ENCODE measurements at places on chromosomes 7 and 10. TPM values are rescaled to one million over a fixed set of nuclear protein-coding genes. Genes with fewer than 3 reads are reported as not detected.
A peak's percentile ranks its signal among the peaks of the same experiment; 100 is the strongest.

GRCh38 chr7:55109404-55110167 lies 90.8 kb downstream of the EGFR start:
- H3K4me3 ChIP-seq, result peak overlapping the region; percentile 42
- no peaks in the 10 kb centered on the region for H3K36me3 ChIP-seq
- no peaks in the 10 kb centered on the region for H3K27me3 ChIP-seq
- no peak for DNase-seq

DNA sequence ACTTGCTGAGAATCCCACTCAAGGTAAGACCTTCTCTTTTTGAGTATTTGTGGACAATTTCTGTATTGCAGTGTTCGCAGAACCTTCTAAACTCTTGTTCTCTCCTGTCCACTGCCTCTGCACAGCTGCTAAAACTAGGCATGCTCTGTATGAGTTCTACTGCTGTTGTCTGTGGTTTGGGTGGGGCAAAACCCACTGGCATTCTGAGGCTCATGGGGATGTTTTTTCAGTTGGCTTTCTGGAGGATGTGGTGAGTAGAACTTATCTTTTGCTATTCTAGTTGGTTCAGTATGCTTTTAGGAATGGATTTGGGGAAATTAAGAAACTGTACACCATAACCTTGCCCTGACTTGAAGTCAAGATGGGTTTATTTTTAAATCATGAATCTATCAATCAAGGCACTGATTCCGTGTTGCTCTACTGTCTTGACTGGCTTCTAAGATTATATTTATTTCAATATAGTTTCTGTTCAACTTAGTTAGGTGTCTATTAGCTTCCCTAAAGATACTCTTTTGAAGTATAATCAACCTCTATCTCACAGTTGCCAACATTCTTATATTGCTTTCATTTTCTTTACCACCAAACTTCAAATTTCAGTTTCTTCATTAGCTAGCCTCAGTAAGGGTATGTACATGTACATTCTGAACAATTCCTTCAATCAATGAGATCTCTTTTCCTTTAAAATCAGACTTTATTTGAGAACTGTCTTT lies 25.0 kb upstream of the C1GALT1 start:
- no peak overlapping the region for H3K4me3 ChIP-seq
- no peaks in the 10 kb centered on the region for H3K4me1 ChIP-seq
- H3K27ac ChIP-seq, result no peak overlapping the region
- H3K36me3 ChIP-seq, result no peaks in the 10 kb centered on the region

The GNAT3 gene
- not detected for total RNA-seq

DNA sequence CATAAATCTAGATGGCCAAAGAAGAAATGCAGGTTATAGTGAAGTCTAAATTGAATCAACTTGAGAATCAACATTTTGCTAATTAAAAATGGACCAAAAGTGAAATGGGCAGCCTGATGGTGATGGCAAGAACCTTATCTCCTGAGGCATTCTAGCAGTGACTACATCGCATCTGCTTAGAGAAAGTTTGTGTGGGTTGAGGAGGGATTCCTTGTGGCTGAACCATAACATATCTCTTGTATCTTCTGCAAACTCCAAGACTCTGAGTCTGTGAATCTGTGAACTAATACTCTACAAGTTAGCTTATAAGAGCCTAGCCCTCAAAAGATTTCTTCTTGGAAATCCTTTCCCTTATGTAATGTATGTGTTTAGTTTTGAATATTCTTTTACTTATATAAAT lies 85.6 kb downstream of the PRKG1 start:
- no peak overlapping the region for H3K27ac ChIP-seq
- no peaks in the 10 kb centered on the region for H3K36me3 ChIP-seq
- no peaks in the 10 kb centered on the region for H3K27me3 ChIP-seq
- H3K4me1 ChIP-seq, result no peaks in the 10 kb centered on the region

GRCh38 chr10:57955076-57955475 lies 312.6 kb downstream of the IPMK start:
- no peak overlapping the region for H3K4me3 ChIP-seq
- no peak for DNase-seq
- no peaks in the 10 kb centered on the region for H3K4me1 ChIP-seq
- H3K36me3 ChIP-seq, result no peaks in the 10 kb centered on the region
- no peaks in the 10 kb centered on the region for H3K27me3 ChIP-seq

The AKR1D1 gene
- total RNA-seq, result not detected

DNA sequence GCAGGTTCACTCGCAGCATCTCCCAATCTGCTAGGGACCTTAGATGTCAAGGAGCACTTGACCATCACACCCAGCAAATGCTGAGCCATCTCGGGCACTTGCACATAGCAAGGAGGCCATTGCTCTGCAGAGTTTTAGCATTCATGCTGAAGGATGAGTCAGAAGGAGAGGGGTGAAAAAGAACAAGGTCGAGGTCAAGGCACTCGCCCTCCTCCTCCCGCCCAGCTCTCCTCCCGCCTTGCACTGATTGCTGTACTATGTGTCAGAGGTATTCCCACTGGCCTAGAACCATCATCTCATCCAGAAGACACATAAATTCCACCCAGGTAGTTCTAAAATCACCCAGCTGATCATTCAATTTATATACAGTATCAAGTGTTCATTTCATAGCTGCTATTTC lies 255.1 kb upstream of the SP4 start:
- H3K27me3 ChIP-seq, result no peaks in the 10 kb centered on the region
- H3K4me3 ChIP-seq, result no peak overlapping the region
- no peaks in the 10 kb centered on the region for H3K4me1 ChIP-seq
- H3K36me3 ChIP-seq, result no peaks in the 10 kb centered on the region
- no peak overlapping the region for H3K27ac ChIP-seq
- DNase-seq, result no peak

- DNase-seq, result no peak
- H3K4me3 ChIP-seq, result no peak overlapping the region
- H3K27me3 ChIP-seq, result no peaks in the 10 kb centered on the region
- H3K27ac ChIP-seq, result no peak overlapping the region
Observed at GRCh38 chr7:81632418-81632817, 137.4 kb downstream of the HGF start.

DNA sequence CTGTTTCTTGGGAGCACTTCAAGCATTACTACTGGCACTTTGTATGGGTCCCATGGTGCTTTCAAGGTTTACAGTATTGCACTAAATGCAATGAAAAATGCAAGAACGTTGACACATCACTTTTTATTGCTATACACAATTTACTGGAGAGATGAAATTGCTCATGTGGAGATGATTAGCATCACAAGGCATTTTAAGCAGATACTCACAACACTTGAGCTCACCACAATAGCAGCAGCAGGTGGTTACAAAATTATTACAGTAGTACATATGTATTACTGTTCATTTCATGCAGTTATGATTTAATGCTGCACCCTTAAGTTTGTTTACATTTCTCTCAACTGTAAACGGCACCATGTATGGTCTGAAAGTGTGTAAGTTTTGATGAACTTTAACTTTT lies 537.7 kb downstream of the GRM8 start:
- no peaks in the 10 kb centered on the region for H3K4me1 ChIP-seq
- no peak for DNase-seq
- H3K27me3 ChIP-seq, result no peaks in the 10 kb centered on the region
- no peaks in the 10 kb centered on the region for H3K36me3 ChIP-seq
- no peak overlapping the region for H3K27ac ChIP-seq
- no peak overlapping the region for H3K4me3 ChIP-seq

- no peaks in the 10 kb centered on the region for H3K4me1 ChIP-seq
- no peak for DNase-seq
- H3K27me3 ChIP-seq, result no peaks in the 10 kb centered on the region
- no peaks in the 10 kb centered on the region for H3K36me3 ChIP-seq
- H3K27ac ChIP-seq, result no peak overlapping the region
- H3K4me3 ChIP-seq, result no peak overlapping the region
Observed at GRCh38 chr10:47009215-47009838, 98.1 kb downstream of the PTPN20 start.

DNA sequence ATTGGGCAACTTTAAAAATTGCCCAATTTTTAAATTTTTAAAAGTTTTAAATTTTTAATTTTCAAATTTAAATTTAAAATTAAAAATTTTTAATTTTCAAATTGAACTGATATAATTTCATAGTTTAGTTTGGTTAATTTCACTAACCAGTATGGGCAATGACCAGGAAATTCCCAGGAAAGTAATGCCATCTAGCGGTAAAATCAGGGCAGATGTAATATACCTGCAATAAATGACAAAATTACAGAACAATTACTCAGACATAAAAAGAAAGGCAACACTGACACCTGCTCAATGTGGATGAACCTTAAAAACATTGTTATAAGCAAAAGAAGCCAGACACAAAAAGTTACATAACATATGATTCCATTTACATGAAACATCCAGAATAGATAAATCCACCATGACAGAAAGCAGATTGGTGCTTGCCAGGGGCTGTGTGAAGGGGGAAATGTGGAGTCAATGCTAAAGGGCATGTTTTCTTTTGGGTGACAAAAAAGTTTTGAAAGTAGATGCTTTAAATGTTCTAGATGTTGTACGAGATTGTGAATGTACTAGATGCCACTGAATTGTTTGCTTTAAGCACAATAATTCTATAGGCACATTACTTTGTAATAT lies 28.6 kb upstream of the SLC16A12 start:
- no peak overlapping the region for H3K27ac ChIP-seq
- H3K27me3 ChIP-seq, result no peaks in the 10 kb centered on the region
- no peak overlapping the region for H3K4me3 ChIP-seq
- H3K36me3 ChIP-seq, result no peaks in the 10 kb centered on the region
- DNase-seq, result no peak

GRCh38 chr10:74854610-74855009 lies 28.2 kb downstream of the KAT6B start:
- H3K4me3 ChIP-seq, result peak overlapping the region; percentile 14
- peaks cover 54% of the 10 kb centered on the region for H3K4me1 ChIP-seq
- no peaks in the 10 kb centered on the region for H3K27me3 ChIP-seq
- H3K36me3 ChIP-seq, result no peaks in the 10 kb centered on the region

GRCh38 chr7:2837496-2837895 lies 6.6 kb downstream of the GNA12 start:
- no peak overlapping the region for H3K4me3 ChIP-seq
- H3K27ac ChIP-seq, result no peak overlapping the region
- H3K4me1 ChIP-seq, result peaks cover 17% of the 10 kb centered on the region
- H3K36me3 ChIP-seq, result no peaks in the 10 kb centered on the region

GRCh38 chr10:62045765-62046521 lies 144.4 kb downstream of the ARID5B start:
- DNase-seq, result no peak
- H3K4me3 ChIP-seq, result peak overlapping the region; percentile 38
- peak overlapping the region; percentile 98 for H3K27ac ChIP-seq
- no peaks in the 10 kb centered on the region for H3K27me3 ChIP-seq
- H3K4me1 ChIP-seq, result peaks cover 35% of the 10 kb centered on the region

The GARS1 gene
- total RNA-seq, result 65.5 TPM

The NPSR1 gene
- not detected for total RNA-seq

- DNase-seq, result no peak
- H3K27me3 ChIP-seq, result no peaks in the 10 kb centered on the region
- H3K27ac ChIP-seq, result no peak overlapping the region
- no peaks in the 10 kb centered on the region for H3K4me1 ChIP-seq
- H3K4me3 ChIP-seq, result no peak overlapping the region
Observed at GRCh38 chr7:158945519-158945918, 89.2 kb downstream of the DYNC2I1 start.

The OGDHL gene
- not detected for total RNA-seq

- no peaks in the 10 kb centered on the region for H3K36me3 ChIP-seq
- H3K27ac ChIP-seq, result no peak overlapping the region
- no peak for DNase-seq
- no peaks in the 10 kb centered on the region for H3K27me3 ChIP-seq
- no peak overlapping the region for H3K4me3 ChIP-seq
- no peaks in the 10 kb centered on the region for H3K4me1 ChIP-seq
Observed at GRCh38 chr7:119197877-119198527, 973.5 kb downstream of the ANKRD7 start.

GRCh38 chr10:18523025-18523424 lies 128.4 kb downstream of the NSUN6 start:
- no peaks in the 10 kb centered on the region for H3K27me3 ChIP-seq
- no peak overlapping the region for H3K27ac ChIP-seq
- no peak overlapping the region for H3K4me3 ChIP-seq
- H3K4me1 ChIP-seq, result no peaks in the 10 kb centered on the region
- no peaks in the 10 kb centered on the region for H3K36me3 ChIP-seq

GRCh38 chr10:130398090-130398994 lies 262.2 kb downstream of the GLRX3 start:
- H3K27me3 ChIP-seq, result no peaks in the 10 kb centered on the region
- no peaks in the 10 kb centered on the region for H3K4me1 ChIP-seq
- H3K4me3 ChIP-seq, result no peak overlapping the region

DNA sequence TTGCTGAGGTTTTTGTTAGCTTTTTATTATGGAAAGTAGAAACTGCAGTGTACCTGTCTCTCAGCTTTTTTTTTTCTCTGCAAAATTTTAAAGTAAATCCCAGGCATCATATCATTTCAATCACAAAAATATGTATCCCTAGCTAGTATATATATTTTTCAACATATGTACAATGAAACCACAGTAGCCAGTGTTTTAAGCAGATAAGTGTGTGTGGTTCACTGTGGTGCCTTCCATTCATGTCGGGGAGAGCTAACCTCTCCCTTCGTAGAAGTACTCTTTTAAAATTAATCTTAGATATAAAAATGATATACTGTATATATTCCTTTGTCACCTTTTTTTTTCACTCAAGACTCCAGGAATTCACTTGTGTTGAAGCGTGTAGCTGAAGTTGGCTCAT lies 22.7 kb downstream of the CUL1 start:
- no peak overlapping the region for H3K4me3 ChIP-seq
- H3K27ac ChIP-seq, result peak overlapping the region; percentile 24
- no peaks in the 10 kb centered on the region for H3K36me3 ChIP-seq
- no peak for DNase-seq

DNA sequence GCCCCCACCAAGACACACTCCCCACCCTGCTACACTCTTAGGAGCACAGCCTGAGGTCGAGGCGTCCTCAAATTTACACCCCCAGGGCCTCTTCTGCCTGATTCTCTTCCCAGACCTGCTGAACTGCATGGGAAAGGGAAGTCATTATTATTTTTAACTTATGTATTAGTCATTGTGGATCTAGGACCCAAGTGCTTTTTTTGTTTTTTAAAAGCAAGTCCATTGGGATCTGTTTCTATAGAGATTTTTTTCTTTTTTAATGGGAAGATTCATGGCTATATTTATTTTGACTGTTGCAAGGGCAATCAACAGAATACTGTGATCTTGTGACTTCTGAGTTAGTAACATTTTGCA lies 203.8 kb downstream of the ZMYND11 start:
- H3K4me1 ChIP-seq, result no peaks in the 10 kb centered on the region
- DNase-seq, result no peak
- H3K27me3 ChIP-seq, result no peaks in the 10 kb centered on the region

The CYTH3 gene
- 8.9 TPM for total RNA-seq

- peaks cover 5% of the 10 kb centered on the region for H3K27me3 ChIP-seq
- H3K4me3 ChIP-seq, result peak overlapping the region; percentile 58
- H3K27ac ChIP-seq, result no peak overlapping the region
- no peaks in the 10 kb centered on the region for H3K36me3 ChIP-seq
- peak; percentile 29 for DNase-seq
- peaks cover 3% of the 10 kb centered on the region for H3K4me1 ChIP-seq
Observed at GRCh38 chr7:117323851-117324711, 1.2 kb upstream of the WNT2 start.

GRCh38 chr10:23294638-23295247 lies 49.9 kb downstream of the C10orf67 start:
- H3K36me3 ChIP-seq, result no peaks in the 10 kb centered on the region
- no peak overlapping the region for H3K27ac ChIP-seq
- DNase-seq, result no peak
- H3K4me3 ChIP-seq, result no peak overlapping the region
- H3K27me3 ChIP-seq, result no peaks in the 10 kb centered on the region
